ENCODE measurements at places on chromosomes 2 and 18.
A peak's percentile ranks its signal among the peaks of the same experiment; 100 is the strongest.

GRCh38 chr2:573805-574392, 103.3 kb downstream of the TMEM18 start:
- DNase-seq = no peak

DNA sequence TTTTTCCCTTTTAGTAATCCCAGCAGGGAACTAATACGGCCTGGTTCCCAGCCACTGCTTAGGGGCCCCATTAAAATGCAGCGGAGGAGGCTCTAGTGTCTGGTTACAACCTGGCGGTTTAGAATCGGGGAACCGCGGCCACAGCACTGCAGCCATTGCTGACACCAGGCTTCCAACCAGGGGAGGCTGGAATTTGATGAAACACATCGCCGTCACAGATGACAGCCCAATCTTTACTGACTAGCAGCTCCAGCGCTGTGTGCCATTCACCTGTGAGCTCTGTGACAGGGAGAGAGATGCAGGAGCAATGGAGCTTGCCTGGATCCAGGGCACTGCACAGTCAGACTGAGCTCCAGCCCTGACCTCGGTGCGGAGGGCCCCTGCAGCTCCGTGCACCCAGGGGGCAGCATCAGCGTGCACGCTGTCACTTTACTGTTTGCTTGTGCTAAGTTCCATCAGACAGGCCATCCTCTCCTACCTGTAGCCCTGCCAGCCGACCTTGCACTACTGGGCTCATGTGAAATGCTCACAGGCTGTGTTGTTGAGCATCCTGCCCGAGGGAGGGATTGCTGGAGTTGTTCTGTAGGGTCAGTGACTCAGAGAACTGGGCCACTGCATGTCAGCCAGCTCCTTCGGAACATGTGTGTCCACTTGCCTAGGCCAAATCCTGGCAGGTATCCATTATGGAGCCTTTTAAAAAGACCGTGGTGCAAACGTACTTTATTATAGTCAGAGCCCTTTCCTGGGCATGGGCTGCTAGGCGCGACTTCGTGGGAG, 203.5 kb downstream of the SEPTIN10 start:
- DNase-seq = peak; percentile 30

DNA sequence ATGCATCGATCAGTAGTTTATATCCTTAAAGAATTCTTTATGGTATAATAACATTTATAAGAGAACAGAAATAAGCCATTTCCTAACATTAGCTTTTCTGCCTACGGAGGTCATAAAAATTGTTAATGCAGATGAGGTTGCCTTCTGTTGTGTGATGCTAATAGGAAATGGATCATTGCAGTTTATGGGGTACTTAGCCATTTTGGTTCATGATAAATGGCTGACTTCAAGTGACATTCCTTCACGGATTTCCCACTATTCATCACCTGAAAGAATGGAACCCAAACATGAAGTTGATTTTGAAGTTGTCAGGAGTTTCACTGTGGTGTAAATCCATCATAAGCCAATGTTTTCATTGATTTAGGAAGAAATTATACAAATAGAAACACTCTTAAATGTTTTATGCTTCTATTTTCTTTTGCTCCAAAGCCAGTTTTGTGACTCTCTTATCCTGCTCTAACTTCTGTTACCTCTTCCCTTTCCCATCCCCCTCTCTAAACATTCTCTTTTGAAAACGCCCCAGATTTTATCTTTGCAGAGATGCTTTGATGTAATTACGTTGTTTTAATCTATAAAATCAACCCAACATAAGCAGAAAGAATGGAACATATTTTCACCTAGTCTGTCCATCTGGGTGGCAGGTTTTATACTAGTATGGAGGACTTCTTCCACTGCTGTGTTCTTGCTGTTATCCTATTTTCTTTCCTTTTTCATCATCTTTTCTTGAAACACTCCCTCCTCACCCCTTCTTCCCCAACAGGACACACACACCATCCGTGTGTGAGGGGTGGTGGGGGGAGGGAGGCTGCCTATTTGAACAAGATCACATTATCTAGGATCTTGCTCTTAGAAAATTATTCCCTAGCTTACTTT, 58.2 kb downstream of the GREB1L start:
- no peak for DNase-seq

GRCh38 chr2:55111570-55112228, 61.4 kb upstream of the RTN4 start:
- DNase-seq = no peak

GRCh38 chr2:173130496-173131465, 55.1 kb downstream of the MAP3K20 start:
- DNase-seq = no peak

- peak; percentile 18 for DNase-seq
These were observed 1.5 kb upstream of the KLHL30 start for GRCh38 chr2:238136820-238137537.

DNA sequence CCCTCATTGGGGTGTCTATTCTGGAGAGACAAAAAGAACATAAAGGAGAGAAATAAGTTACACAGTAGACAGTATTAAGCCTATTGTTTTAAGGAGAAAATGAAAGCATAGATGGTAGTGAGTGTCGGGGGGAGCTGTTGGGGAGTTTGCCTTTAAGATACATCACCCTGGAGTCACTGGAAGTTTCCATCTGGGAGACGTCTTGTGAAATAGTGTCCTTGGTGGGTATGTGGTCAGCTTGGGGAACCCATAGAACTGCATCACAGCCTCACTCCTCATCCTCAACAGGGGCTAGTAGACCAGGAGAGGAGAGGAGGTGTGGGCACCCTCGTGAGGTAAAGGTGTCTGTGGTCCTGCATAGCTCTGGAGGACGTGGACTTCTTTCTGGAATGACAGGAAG, 60.6 kb downstream of the RNF144A start:
- DNase-seq = no peak
